ENCODE measurements at places on chromosomes 12 and 14. TPM values are rescaled to one million over a fixed set of nuclear protein-coding genes. Genes with fewer than 3 reads are reported as not detected.

FGF6 gene
- total RNA-seq: not detected

CLEC1A gene
- 19.4 TPM for total RNA-seq

FGD6 gene
- total RNA-seq: 11.1 TPM

COQ10A gene
- 24.0 TPM for total RNA-seq

NXPH4 gene
- 4.2 TPM for total RNA-seq

Measured in tibial nerve (tissue), 4 donors.